Activated CD4-positive, alpha-beta T cell treated with anti-CD3 and anti-CD28 coated beads, Interleukin-2, Interleukin-6, amounts not matched to agents 100 ng/mL and 50 ng/mL, durations not matched to agents 16 hours and 8 hours (primary cell): ENCODE measurements at places on chromosomes 5 and 9.

DNA sequence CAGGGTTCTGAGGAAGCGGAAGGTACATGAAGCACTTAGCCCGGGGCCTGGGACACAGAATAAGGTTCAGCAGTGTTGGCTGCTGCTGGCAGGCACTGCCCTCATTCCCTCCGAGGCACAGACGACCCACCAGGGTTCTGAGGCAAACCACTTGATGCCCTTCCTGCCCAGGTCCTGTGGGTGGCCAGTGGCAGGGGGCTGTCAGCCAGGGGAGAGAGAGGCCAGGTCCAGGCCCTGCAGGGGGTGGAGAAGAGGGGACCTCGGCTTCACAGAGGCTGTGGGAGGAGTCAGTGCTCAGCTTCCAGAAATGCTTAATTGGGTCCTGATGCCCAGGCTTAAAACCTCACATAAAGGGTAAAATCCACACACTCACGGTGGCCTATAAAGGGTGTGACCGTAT, 4.4 kb upstream of the ZDHHC12 start:
- DNase-seq: no peak

GRCh38 chr5:44911501-44911900, 102.8 kb downstream of the MRPS30 start:
- DNase-seq: no peak

DNA sequence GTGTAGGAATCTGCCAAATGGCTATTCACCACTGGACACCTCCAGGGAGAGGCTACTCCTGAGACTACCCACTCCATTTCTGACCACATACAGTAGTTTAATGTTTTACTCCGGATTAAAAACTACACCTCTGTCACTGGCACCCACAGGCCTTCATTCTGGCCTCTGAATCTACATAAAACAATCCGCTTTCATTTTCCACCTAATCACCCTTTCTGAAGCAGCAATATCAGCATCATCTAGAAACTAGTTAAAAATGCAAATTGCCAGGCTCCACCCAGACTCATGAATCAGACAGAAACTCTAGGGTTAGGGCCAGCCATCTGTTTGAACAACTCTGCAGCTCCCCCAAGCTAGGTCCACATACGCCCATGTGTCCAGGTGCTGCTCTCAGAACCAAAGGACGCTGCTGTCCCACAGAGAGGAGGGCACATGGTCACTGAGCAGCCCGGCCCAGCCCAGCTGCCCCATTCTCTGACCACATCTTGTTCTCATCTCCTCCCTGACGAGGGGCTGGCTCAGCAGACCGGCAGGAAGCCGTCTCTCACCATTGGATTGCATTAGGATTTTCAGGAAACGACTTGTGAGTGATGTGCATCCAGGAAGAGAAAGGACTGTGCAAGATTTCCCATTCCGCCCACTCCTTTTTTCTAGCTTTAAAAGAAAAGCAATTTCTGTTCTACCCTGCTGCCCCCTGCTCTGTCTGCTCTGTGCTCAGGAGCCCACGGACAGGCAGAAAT, 34.7 kb downstream of the ADAM19 start:
- peak; percentile 90 for DNase-seq

DNA sequence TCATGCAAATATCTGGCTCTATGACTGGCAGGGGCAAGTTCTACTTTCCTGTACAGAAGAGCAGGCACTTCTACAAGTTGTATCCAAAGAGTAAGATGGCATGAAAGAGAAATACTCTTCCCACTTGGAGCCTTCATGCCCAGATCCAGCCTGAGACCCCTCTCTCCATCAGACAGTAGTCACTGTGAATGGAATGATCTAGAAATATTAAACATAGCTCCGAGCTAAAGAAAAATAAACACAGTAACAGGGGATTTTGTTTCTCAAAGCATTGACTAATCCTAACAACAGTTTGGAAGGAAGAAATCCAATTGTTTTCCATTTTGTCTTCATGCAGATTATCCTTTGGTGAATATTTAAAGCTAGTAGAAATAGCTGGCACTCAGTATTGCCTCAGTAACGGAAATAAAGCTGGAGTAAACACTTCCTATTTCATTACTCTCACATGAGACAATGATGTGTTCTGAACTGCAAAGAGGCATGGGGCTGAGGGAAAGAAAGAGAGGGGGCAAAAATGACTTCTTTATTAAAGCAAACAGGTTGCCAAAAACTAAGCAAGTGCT, 100.0 kb downstream of the SEMA5A start:
- no peak for DNase-seq

- DNase-seq: no peak
These were observed 5.2 kb upstream of the RPL26L1 start for GRCh38 chr5:172953776-172954675.

DNA sequence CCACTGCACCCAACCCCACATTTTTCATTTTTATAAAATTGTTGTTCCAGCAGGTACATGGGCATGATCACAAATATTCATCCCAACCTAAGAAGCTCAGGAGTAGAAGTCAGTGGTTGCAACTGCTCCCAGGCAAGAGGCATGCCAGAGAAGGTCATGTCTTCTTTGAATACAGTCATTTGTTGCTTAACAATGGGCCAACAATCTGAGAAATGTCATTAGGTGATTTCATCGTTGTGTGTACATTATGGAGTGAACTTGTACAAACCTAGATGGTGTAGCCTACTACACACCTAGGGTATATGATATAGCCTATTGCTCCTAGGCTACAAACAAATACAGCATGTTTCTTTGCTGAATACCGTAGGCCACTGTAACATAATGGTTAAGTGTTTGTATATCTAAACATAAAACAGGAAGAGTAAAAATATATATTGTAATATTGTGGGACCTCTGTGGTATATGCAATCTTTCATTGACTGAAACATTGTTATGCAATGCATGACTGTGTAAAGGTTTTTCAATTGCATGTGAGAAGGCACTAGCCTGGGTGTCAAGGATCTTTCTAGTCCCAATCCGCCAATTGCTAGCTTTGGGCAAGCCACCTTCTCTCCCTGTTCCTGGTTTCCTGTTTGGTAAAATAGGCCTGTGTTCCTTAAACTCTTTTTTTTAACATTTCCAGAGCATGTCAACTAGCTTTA, 27.6 kb downstream of the ATP10B start:
- no peak for DNase-seq

- DNase-seq: no peak
These were observed 959.9 kb upstream of the CDH10 start for GRCh38 chr5:25604681-25605080.

DNA sequence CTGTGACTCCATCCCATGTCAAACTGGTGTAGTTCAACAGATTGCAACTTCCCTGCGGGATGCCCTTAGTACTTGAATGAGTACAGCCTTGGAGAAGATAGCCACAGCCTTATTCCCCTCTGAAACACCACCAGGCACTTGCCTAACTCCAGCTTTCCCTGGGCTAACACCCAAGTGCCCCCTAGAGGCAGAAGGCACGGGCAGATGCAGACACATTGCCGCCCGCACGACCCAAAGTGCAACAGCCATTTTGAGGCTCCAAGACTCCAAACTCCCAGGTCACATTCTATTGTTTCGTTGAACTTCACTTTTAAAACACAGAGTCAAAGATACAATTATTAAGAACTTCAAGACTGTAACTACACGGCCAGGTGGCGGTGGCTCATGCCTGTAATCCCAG, 163.6 kb upstream of the CDH6 start:
- no peak for DNase-seq

DNA sequence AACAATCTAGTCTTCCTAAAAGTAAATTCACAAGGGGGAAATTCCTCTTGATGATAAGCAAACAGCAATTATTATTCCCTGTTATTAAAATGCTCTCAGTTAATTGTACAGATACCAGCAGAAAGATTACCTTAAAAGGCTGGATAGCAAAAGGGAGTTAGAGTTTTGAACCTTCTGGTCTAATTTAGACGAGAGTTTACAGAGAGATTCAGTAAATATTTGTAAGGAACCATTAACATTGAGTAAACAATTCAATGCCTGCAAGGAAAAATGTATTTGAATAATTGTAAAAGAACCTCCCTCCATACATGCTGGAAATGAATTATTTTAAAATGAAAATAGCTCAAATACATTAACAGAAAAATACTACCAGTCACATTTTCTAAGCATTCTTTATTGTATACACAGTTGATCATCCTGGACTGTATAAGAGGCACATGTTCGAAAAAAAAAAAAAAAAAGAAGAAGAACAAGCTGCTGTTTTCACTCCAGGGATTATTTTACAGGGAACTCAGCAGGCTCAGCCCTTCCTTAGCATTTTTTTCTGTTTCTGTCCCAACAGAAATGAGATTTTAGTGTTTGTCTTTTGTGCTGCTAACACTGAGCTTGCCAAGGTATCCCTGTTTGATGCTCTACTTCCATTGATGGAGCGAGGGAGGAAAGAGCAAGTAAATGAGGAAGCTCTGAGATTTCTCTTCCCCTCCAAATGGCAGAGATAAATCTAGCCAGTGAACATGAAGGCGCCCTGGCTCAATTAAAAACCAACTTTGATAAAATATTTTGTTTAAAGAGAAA, 141.1 kb downstream of the ENC1 start:
- no peak for DNase-seq

DNA sequence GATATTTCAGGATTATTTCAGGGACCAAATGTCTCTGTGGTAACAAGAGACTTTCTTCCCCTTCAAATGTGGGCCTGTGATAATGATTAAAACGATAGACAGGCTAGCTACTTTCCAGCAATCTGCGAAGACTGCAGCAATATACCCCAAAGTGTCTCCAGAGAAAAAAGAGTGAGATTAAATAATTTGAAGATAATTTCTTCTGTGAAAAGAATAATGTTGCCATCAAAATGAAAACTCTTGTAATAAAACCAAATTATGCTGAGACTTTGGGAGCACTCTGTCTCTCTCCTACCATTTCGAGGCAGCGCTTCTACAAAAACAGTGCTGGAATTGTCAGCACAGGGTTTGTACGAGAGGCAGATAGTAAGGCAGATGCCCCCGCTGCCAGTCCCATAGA, 104.2 kb upstream of the SPOCK1 start:
- no peak for DNase-seq

- DNase-seq: peak; percentile 90
These were observed 3.3 kb upstream of the TMEM141 start for GRCh38 chr9:136787690-136788400.

DNA sequence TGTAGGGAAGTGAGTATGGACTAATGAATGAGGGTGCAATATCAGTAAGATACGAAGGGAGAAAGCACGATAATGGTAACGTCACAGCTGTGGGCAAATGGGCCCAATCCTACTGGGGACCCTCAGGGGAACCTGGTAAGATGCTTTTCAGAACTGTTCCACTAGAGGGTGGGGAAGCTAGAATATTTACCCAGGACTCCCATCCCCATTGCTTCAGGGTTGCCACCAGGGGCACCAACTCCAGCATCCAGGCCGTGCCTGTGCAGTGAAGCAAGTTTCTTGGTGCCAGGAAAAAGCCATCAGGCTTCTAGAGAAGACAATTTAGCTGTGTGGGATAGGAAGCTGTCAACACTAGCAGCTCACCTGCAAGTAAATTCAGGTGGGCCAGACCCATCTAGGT, 409.3 kb downstream of the AGTPBP1 start:
- DNase-seq: no peak
